ENCODE measurements at places on chromosomes 3 and 15.

DNA sequence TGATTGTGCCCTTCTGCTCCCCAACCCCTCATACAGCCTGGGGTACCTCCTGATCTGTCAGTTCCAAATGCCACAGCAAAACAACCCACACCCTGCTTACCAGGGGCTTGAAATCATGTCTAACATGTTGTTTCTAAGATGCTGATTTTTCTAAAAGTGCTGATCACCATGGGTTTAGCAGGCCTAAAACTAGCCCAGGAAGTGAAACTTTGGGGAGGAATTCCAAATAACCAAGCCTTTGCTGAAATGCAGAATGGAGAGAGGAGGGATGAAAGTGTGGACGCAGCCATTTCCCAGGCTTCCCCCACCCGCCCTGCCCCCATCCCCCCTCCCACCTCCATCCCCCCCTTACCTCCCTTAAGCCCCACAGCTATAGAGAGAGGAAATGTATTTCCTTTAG lies 2.0 kb upstream of the HRH1 start:
- DNase-seq, result no peak

- no peak for DNase-seq
Observed at GRCh38 chr3:74636981-74637380, 22.5 kb upstream of the CNTN3 start.

- no peak for DNase-seq
Observed at GRCh38 chr3:157588386-157589060, 85.3 kb upstream of the VEPH1 start.

GRCh38 chr3:197372047-197372661 lies 73.7 kb upstream of the DLG1 start:
- no peak for DNase-seq

GRCh38 chr3:15427981-15428380 lies 583 bp downstream of the EAF1 start:
- DNase-seq, result no peak

GRCh38 chr3:151439652-151440125 lies 21.2 kb downstream of the IGSF10 start:
- DNase-seq, result no peak

- DNase-seq, result no peak
Observed at GRCh38 chr3:4759689-4760312, 219.4 kb upstream of the BHLHE40 start.

- no peak for DNase-seq
Observed at GRCh38 chr15:42800731-42801474, 64.0 kb upstream of the CDAN1 start.

DNA sequence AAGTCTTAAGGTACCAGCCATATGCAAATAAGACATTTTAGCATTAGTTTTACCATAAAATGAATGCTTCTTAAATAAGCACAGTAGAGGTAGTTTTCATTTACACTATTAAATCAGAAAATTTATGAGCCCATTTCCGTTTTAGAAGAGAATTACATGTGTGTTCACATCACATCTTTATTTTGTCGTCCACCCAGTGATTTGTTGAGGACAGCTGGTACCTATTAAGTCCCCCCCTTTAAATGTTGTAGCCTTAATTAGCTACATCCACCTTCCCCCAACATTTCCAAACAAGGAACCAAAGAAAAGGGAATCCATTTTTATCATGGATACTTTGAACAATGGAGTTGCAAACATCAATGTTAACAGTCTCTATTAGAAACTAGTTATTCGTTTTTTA lies 6.8 kb downstream of the IL17RD start:
- DNase-seq, result no peak

DNA sequence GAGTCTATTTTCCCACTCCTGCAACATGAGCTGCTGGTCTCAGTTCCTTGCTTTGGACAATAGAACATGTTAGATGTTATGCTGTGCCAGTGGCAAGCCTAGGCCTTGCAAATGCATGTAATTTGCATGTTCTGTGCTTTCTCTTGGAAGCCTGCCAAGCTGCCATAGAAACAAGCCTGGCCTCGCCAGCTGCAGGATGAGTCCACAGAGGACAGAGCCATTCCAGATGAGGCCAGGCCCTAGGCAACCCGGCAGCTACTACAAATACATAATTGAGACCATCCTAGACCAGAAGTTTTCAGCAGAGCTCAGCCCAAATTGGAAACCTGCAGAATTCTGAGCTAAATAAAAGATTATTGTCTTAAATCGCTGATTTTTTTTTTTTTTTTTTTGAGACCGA lies 39.6 kb downstream of the TRIM69 start:
- DNase-seq, result no peak

DNA sequence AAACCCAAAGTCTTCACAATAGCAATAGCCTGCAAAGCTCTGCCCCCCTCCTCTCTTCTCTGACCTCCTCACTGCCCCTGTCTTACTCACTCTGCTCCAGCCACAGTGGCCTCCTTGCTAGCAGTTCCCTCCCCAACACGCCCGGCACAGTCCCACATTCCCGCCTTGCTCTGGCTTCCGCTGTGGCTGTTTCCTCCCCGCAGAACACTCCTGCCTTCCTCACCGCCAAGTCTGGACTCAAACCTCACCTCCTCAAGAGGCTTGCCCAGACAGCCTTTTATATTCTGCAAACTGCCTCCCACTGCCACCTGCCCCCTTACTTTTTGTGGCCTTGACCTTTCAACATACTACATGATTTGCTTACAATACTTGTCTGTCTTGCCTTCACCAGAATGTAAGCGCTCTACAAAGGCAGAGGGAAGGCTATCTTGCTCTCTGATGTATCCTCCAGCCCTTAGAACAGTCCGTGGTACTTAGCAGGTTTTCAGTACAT lies 406 bp upstream of the MPI start:
- no peak for DNase-seq
